GF-D8 (cell line): ENCODE measurements at places on chromosomes 12 and 14.

GRCh38 chr14:27916326-27916725, 850.3 kb upstream of the FOXG1 start:
- no peak for DNase-seq

- no peak for DNase-seq
Measured at GRCh38 chr14:66295386-66295785, 190.8 kb upstream of the CCDC196 start.

DNA sequence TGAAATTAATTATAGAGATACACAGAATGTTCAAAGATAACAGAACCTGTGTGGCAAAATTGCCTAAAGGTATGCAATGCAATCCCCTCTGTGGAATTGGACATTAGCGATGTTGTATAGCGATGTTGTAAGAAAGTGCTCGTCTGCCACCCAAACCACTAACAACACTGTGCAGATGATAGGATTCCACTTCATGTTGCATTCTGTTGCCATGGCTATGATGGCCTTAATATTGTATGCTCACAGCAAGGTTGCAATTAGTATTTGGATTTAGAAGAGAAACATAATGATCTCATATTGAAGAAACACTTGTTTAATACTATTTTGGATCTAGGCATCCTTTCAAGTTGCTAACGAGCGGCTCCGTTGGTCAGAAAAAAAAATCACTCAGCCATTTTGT, 260.3 kb downstream of the BCAT1 start:
- DNase-seq, result no peak

- no peak for DNase-seq
Measured at GRCh38 chr14:75578786-75579337, 442 bp downstream of the FLVCR2 start.
